Central memory CD4-positive, alpha-beta T cell (primary cell): ENCODE measurements at places on chromosomes 2 and 18.

GRCh38 chr2:21269382-21269781, 145.6 kb downstream of the TDRD15 start:
- DNase-seq, result no peak

DNA sequence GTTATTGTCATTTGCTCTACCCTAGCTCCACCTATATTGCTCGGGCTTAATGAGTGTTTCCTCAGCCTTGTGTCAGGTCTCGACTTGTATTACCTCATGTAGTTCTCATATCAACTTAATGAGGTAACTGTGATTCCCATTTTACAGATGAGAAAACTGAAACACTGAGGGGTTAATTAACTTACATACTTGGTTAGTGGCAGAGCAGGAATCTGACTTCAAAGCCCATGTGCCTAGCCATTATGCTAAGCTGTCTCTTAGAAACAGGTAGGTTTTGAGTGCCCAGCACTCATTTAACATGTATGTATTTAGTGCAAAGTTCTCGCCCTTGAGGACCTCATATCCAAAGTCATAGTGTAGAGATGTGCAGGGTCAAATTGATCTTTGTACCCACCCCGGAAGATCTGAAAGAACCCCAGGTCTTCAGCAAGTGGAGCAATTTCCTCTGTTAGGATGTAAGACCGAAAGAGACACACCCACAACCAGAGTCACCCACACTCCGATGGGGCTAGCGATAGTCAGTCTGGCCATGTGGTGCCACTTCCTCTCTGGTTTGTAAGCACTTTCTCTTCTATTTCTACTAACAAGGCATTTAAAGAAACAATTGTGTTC, 121.0 kb upstream of the SLC39A10 start:
- DNase-seq, result peak; percentile 82

DNA sequence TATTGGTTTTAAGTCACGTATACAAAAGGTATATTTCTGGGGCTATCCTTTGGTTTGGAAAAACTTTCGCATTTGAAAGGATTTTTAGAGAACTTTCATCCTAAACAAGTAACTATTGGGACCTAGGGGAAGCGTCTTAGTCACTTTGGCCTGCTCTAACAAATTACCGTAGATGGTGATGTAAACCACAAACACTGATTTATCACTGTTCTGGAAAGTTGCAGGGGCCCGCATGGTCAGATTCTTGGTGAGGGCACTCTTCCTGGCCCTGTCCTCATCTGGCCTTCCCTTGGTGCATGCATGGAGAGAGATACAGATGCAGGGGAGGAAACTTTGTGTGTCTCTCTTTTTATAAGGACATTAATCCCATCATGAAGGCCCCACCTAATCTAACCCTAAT, 49.1 kb upstream of the ANKRD62 start:
- DNase-seq, result no peak

GRCh38 chr2:205659922-205660321, 22.4 kb upstream of the NRP2 start:
- no peak for DNase-seq

GRCh38 chr2:88080545-88080944, 12.9 kb downstream of the SMYD1 start:
- DNase-seq, result no peak
